Stromal cell of bone marrow (primary cell): ENCODE measurements at places on chromosomes 13 and 19.
A peak's percentile ranks its signal among the peaks of the same experiment; 100 is the strongest.

DNA sequence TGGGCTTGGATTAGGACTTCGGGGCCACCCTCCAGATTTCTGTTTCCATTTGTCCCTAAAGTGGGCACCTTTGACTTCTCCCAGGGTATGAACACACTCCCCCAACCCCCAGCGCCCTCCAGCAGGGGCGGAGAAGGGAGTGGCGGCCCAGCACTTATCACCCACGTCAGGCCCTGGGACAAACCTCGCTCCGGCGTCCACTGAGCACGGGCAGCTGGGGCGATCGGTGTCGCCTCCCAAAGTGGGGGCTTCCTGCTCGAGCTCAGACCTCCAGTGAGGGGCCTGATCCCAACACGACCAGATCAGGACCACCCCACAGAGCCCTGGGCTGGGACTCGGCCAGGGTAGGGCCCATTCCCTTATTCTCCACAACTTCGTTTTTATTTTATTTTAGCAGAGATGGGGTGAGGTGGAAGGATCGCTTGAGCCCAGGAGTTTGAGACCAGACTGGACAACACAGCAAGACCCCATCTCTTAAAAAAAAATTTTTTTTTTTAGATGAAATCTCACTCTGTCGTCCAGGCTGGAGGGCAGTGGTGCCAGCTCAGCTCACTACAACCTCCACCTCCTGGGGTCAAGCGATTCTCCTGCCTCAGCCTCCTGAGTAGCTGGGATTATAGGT lies 3.7 kb upstream of the TCF3 start:
- DNase-seq, result no peak

GRCh38 chr13:107788464-107789165 lies 426.7 kb downstream of the LIG4 start:
- DNase-seq, result no peak

- no peak for DNase-seq
These were observed 142.3 kb upstream of the SOX21 start for GRCh38 chr13:94854688-94855087.

- no peak for DNase-seq
These were observed 784.0 kb upstream of the PRR20A start for GRCh38 chr13:56356690-56357089.

GRCh38 chr19:23286477-23286876 lies 36.3 kb upstream of the ZNF724 start:
- no peak for DNase-seq

DNA sequence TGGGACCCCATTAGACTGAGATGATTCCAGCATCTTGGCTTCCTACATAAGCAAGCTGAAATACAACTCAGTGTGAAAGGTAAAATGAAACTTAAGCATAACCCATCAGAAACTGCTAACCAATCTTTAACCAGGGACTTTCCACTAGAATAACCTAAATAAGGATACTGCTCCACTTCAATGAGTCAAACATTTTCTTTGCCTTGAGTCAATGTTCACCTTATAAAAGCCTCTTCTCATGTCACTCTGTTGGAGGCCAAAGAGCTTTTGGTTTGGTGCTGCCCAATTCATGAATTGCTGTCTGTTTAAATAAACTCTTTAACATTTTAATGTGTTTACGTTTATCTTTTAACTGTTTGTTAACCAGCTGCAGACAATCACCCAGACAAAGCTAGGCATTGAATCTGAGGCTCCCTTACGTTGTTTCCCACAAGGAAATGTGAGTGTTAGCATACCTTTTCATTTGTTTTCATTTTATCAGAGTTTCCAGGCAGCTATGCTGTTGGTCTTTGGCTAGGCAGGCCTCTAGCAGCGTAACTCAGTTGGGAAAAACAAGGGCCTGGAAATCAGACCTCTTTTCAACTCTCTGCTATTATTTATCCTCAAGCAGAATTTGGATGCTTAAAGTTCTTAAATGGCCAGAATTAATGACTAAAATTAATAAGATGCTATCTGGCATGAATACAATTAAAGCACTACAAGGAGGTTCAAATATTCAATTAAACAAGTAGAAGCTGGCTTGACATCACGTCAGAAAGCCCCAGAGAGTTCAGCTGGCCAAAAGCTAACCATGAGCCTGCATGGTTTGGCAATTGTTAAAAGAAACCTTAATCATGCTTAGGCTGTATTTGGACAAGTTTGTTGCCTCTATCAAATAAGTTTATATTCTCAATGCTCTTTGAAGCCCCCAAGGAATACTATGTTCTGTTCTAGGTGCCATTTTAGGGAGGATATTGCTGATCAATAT lies 200.2 kb downstream of the DCLK1 start:
- no peak for DNase-seq

- DNase-seq, result peak; percentile 56
These were observed 78.5 kb upstream of the NBEA start for GRCh38 chr13:34863360-34864135.

DNA sequence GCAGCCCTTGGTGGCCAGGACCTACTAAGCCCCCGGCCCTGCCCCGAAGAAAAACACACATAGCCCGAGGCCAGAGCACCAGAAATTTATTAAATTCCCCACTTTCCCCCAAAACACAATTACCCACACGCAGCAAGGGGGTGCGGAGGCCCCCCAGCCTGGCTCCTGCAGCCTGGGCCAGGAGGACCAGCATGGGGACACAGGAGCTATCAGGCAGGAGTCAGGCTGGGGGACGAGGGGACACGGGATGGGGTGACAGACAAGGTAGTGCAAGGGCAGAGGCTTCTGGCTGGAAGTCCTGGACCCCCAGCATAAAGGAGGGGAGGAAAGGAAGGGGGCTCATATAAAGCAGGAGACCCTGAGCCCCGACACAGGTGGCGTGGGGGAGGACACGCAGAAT lies 3.1 kb downstream of the RNU6-9 start:
- DNase-seq, result no peak

DNA sequence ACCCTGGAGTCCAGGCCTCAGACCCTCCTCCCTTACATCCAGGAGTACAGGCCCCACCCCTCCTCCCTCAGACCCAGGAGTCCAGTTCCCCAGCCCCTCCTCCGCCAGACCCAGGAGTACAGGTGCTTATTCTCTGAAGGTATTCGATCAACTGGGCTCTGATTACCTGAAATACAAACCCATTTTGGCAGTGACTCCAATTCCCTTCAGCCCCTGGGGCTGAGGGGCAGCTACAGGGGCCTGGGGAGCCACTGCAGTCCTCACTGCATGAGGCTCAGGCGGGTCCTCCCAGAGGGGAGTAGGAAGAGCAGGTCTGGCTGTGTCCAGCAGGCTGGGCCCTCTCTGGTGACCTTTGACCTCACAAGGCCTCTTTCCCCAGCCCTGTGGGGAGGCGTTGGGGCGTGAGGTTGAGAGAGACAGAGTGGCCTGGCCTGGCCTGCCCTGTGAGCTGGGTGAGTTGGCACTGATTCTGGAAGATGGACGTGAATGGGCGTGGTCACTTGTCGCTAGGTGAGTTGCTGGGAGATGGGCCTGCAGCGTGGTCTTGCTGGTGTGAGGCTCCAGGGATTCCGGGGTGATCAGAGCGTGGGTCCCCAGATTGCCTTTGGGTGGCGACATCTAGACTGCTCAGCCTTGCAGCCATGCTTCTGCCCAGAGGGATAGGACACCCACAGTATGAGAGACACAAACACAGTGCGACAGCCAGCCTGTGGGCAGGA lies 3.1 kb downstream of the BCAT2 start:
- DNase-seq, result no peak

DNA sequence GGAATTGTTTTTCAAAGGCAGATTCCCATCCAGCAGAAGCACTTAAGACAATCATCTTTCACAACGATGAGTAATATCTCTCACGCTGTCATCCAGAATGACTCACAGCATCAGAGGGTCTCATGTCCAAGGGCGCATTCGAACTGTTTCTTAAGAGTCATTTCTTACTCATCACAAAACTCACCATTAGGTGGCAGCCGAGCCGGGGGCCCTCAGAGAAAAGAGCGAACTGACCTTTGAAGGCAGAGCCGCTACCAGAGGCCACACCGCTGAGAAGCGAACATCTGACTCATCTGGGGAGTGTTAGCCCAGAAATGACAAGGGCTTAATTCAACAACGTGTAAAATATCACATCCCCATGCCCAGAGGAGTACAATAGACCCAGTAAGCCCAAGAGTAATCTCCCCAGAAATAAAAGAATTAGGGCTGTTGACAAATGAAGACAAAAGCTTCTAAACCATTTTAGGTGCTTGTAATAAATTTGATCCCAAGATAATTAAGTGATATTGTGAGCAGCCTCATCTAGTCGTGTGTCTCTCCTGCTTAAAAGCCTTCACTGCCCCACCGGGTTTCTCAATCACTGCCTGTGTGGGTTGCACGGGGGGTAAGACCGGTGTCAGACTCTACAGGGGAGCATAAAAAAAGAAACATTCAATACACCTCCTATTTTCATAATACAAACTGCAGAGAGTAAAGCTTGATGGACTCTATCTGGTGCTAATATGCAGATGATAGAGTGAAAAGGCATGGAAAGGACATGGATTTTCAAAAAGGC lies 96.2 kb downstream of the CYSLTR2 start:
- DNase-seq, result peak; percentile 98

DNA sequence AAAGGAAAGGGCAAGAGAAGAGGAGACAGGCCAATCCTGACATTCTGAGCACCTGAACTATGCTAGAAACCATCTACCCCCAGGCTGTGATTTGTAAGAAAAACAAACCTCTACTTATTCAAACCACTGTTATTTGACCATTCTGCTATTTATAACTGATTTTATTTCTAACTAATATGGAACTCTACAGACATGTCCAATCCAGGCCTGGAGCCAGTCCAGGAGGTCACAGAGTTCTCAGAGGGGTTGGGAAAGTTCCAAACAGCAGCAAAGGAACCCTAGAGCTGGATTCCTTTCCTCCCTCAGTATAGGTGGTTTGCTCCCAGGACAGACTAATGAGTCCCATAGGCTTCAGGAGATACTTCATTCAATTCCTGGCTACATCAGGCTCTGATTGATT lies 24.2 kb downstream of the SIAH3 start:
- no peak for DNase-seq

DNA sequence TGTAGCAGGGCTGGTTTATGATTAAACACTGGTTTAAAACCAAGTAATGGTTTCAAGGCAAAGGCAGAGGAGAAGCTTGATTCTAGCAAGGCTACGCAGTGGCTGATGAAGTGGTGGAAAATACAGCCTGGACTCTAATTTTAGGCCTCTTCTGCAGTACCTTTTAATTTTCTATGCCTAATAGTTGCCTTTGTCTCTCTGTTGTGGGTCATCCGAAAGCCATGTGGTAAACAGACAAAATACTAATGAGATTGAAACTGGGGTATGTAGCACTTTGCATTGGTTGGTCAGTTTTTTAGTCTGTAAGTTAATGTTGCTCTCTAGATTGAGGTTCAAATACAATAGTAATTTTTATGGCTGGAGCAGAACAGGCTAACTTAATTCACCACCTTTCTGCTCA lies 3.3 kb downstream of the LMO7 start:
- DNase-seq, result no peak

DNA sequence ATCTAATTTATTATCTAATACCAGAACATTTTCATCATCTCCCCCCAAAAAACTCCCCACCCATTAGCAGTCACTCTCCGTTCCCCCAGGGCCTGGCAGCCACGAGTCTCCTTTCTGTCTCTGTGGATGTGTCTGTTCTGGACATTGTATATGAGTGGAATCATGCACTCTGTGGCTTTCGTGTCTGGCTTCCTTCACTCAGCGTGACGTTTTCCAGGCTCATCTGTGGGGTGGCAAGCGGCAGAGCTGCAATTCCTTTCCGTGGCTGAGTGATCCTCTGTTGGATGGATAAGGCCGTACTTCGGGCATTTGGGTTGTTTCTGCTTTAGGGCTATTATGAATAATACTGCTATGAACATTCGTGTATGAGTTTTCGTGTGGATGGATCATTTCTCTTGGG lies 3.1 kb downstream of the AP2S1 start:
- no peak for DNase-seq

DNA sequence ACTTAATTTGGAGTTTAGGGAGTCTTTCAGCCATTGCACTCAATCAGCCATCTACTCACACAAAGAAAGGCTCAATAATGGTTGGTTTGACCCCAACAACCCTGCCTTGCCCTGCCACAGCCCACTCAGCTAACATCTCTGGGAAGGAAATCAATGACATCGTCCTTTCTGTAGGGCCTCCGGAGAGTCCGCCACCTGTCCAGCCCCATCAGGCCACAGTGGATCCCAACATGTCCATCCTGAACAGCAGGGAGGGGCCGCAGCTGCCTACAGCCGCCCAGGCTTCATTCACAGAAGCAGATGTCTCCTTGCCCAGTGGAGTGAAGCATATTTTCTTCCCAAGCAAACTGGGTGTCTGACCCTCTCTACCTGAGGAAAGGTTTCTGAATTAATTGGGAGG lies 4.2 kb upstream of the CDX2 start:
- DNase-seq, result no peak

GRCh38 chr13:92459306-92459705 lies 767.3 kb upstream of the GPC6 start:
- DNase-seq, result no peak

GRCh38 chr13:81957121-81957520 lies 1616.2 kb upstream of the SPRY2 start:
- DNase-seq, result no peak

DNA sequence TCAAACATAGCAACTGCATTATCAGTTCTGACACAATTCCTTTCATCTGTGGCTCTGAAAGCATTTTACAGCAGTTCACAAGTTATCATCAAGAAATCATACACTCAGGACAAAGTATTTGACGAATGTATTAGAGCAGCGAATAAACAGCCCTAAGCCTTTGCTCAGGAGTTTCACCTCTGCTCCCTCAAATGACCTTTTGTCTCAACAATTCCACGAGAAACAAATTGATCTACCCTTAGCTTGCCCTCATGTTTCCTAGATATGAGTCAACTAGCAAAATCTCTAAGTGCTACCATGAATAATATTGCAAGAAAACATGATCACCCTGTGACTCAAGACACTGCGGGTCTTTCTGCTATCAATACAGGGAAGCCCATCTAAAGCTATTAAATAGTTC lies 396.1 kb downstream of the EFNB2 start:
- no peak for DNase-seq

DNA sequence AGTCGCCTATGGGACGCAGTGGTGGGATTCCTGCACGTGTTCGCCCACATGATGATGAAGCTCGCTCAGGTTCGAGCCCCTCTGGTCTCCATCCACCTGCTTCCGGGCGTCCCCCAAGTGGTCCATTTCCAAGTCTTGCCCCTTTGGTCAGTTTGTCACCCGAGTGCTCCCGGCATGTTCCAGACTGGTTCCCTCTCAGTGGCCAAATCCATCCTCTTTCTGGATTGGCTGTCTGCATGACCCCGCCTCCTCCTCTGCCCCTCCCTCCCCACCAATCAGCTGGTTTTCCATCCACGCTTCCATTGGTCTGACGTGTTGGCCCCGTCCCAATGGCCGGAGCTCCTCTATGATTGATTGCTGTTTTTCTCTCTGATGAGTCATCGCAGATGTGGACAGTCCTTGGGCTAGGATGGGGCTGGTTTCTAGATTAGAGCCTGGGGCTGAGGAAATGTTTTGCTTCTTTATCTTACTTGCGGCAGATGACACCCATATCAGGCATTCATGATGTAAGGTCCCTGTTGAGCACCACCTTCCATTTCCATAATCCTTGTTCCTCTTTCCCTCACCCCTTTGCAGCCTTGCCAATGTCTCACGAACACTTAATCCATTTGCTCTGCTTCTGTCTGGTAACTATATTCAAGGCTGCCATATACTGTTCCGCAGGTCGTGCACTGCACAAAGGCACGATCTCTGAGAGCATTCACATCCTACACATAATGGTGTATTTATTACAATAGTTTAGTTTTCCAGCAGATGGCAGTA lies 73.8 kb downstream of the MAP4K1 start:
- peak; percentile 79 for DNase-seq

- DNase-seq, result no peak
These were observed 680 bp downstream of the LIG4 start for GRCh38 chr13:108214441-108215271.

- no peak for DNase-seq
These were observed 250.0 kb downstream of the DNAJC15 start for GRCh38 chr13:43273362-43273761.
